ENCODE measurements at places on chromosomes 2 and 18.
A peak's percentile ranks its signal among the peaks of the same experiment; 100 is the strongest.

GRCh38 chr18:627231-627630 is 30.2 kb upstream of the TYMS start:
- DNase-seq: no peak

DNA sequence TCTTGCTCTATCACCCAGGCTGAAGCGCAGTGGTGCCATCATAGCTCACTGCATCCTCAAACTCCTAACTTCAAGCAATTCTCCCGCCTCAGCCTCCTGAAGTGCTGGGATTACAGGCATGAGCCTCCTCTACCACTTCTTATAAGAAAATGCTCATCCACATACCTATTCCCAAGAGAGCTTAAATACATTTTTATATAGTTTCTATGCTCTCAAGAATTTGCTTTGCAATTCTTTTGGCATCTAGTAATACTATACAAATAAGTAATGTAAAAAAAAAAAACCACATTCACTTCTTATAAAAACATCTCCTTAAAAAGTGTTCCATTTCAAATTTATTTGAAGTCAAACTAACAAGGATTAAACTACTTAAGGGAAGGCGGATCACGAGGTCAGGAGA is 197.3 kb downstream of the DNAH7 start:
- no peak for DNase-seq

DNA sequence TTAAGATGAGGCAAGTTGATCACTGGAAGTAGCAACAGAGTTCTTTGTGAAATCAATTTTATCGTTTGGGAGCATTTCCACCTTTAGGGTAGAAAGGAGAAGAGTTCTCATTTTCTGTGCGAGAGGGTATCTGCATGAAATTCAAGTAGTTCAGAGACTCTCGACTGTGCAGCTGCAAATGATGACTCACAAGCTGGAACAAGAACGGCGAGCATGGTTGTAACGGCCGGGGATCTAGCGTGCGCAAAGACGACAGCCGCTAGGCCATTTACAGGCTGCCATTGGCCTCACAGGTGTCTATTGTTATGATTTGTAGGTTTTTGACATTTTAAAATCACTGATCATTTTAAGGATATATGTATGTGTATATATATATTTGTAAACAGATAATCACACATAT is 5.2 kb downstream of the KLHL29 start:
- no peak for DNase-seq

GRCh38 chr2:234446404-234447076 is 50.3 kb downstream of the ARL4C start:
- DNase-seq: peak; percentile 64

GRCh38 chr2:241081190-241081642 is 20.9 kb downstream of the MTERF4 start:
- DNase-seq: no peak

Data from stimulated activated CD4-positive, alpha-beta T cell treated with anti-CD3 and anti-CD28 coated beads, Interleukin-15, amount 100 ng/mL, for 1 hour (primary cell).